Muscle of back (tissue), 13 donors: ENCODE measurements at places on chromosomes 7 and 10. TPM values are rescaled to one million over a fixed set of nuclear protein-coding genes. Genes with fewer than 3 reads are reported as not detected.

DNA sequence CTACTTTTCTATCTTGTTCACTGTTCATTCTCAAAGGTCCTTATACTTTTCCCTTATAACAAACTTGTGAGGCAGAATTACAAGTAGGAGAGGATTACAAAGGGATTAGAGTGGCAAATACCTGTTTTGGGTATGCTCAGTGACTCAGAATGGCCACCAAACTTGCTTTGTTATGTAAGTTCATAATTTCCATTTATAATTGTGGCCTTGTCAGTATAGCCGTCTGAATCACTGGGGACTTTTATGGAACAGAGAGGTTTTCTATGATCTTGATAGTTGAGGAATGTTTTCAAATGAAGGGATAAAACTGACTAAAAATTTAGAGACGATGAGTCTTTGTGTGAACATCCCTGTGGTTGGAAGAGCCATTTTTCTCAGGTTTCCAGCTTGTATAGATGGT lies 116.2 kb downstream of the SND1 start:
- no peak for DNase-seq

- DNase-seq: no peak
Measured at GRCh38 chr7:83876593-83876992, 227.7 kb upstream of the SEMA3E start.

DNA sequence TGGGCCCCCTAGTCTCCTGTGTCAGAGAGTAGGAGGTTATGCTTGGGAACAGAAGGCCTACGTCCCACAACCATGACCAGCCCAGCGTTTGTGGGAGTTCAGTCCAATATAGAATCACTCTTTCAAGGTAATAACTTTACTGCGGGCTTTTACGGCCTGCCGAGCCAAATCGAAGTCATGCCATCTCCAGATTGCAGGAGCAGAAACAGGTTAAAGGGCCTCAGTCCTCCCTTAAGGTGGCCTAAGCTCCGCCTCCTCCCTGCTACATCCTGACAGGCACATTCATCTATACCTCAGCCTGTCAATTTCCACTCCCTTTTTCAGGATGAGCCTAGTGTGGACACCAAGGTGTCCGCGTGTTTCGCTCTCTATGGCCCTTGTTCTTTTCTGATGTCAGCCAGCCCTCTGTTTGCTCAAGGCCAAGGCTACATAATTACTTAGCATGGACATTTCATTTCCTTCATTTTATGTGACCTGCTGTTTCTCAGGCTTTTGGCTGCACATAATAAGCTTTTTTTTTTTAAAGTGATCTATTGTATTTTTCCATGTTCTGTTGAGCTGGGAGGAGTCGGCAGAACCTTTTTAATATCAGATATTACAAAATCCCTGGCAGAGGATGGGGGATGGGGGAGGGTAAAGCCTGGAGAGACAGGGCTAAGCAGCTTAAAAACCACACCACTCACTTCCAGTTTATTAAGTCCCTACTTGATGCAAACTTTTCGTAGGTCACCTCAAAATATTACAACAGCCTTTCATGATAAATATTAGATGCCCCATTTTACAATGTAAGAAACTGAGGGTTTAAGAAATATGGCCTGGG lies 84.6 kb downstream of the CACNB2 start:
- no peak for DNase-seq

GRCh38 chr10:111234234-111234913 lies 157.5 kb downstream of the ADRA2A start:
- no peak for DNase-seq

GRCh38 chr7:69609541-69610373 lies 11.5 kb downstream of the AUTS2 start:
- no peak for DNase-seq

DNA sequence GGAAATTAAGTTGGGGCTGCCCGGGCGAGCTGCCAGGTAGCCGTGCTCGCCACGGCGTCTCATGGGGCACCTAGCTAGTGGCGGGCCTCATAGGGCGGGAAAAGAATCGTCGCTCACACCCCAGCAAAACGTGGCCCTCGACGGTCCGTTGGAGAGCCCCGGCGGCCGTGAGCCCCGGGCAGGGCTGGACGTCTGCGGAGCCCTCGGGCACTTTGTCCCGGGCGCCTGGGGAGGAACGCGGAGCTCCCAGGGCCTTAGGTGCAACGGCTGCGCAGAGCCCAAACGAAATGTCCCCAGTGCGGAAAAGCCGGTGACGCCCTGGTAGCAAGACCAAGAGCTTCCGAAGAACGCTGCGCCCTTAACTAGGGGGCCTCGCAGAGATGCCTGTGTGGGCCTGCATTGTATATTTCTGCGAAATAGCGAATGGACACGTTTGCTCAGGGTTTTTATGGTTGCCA lies 866 bp upstream of the SFMBT2 start:
- DNase-seq: no peak

DNA sequence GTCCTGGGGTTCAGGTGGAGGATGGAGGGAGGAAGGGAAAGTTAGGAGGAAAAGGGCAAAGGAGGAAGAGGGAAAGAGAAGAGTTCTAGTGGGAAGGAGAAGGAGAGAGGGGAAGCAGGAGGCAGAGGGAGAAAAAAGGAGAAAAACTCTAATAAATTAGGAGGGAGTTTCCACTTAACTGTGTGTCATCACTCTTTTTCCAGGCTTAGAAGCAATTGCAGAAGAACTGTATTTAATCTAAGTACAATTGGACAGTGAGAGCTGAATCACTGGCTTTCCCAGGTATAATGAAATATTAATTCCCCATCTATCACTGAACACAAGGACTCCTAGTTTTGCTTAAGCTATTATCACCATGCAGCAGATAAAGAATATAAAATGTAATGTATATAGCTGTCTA lies 76.8 kb downstream of the CREB3L2 start:
- no peak for DNase-seq

DNA sequence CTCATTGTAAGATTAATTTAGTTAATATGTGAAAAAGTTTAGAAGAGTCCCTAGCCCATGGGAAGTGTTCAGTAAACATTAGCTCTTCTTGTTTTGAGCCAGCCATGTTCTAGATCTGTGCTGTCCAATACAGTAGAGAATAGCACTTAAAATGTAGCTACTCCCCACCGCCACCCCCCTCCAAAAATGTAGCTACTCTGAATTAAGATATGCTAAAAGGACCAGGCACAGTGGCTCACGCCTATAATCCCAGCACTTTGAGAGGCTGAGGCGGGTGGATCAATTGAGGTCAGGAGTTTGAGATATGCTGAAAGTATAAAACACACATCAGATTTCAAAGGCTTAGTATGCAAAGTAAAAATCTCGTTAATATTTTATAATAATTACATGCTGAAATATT lies 47.3 kb upstream of the MXI1 start:
- DNase-seq: no peak

The VWC2 gene
- polyA plus RNA-seq: 0.12 TPM

The ASB10 gene
- polyA plus RNA-seq: 1.9 TPM

The DBNL gene
- 36.1 TPM for polyA plus RNA-seq

The AGAP9 gene
- 6.1 TPM for polyA plus RNA-seq
